ENCODE measurements at places on chromosomes 1 and 21.

DNA sequence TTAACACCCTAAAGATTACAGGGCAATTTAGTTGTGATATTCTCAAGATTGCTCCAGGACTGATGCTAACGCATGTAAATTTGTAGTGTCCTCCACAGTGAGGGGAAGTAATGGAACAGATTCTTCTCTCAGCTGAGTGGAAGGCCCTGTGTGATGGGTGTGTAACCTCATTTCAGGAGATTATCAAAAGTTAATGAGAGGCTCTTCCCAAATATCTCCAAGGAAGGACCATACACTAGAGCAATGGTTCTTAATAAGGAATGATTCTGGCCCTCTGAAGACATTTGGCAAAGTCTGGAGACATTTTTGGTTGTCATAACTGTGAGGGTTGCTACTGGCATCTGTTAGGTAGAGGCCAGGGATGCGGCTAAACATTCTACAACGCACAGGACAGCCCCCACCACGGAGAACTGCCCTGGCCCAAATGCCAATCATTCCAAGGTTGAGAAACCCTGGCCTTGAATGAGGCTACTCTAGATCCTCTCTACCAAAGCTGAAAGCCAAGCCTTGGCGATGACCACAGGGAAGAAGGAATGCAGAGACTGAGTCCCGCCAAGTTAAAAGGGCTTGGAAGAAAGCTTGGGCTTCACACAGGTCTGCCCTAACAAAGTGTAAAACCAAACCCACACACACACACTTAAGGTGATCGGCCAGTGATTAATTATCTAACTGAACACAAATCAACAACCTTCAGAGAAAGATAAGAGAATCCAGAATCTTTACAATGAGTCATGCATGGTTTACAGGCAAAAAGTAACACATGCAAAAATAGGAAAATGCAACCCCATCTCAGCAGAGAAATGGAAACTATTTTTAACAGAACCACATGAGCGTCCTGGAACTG, 135.8 kb downstream of the SYF2 start:
- no peak for DNase-seq

DNA sequence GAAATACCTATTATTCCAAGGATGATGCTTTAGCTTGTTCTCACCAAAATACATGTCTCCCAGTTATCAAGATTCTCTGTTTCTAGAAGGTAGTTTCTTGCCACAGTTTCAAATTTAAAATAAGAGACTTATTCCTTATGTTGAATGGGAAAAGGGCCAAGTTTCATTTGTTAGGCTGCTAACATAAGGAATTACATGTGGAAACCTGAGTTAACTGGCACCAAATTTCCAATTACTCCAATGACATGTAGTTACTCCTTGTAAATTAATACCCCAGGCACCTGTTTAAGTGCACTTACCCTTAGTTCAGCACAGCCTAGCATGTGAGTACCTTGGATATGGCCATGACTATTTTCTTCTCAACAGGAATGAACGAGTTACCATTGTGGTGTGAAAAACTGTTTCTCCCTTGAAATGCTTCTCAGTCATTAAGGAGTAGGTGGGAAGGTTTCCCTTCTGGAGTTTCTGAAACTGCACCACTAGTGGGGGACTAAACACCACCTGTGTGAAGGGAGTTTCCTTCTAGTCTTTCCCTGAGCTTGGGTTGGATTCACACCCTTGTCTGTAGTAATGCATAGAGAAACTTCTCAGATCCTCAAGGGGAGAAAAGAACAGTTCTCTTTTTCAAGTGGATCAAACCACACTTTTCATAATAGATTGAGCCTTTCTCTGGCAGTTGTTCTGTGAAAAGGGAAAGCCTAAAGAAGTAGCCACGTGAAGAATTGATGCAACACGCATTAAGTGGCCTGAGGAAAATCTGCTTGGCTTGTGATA, 32.3 kb upstream of the LRRC8C start:
- no peak for DNase-seq

DNA sequence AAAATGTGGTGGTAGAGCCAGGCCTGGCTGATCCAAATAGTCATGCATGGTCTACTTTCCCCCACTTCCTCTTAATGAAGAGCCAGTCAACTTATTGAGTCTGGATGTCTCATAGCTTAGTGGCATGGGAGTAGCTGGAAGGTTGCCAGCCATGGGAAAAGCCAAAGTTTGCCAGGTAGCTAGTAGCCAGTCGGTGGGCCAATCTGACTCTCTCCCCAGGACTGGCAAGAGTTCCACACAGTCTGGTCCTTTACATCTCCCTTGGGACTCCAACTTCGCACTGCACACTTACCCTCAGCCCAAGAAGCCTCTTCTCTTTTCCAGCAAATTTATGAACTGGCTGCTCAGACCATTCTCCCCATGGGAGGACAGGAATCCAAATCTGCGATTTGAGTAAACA, 8.3 kb downstream of the WARS2 start:
- DNase-seq, result no peak

DNA sequence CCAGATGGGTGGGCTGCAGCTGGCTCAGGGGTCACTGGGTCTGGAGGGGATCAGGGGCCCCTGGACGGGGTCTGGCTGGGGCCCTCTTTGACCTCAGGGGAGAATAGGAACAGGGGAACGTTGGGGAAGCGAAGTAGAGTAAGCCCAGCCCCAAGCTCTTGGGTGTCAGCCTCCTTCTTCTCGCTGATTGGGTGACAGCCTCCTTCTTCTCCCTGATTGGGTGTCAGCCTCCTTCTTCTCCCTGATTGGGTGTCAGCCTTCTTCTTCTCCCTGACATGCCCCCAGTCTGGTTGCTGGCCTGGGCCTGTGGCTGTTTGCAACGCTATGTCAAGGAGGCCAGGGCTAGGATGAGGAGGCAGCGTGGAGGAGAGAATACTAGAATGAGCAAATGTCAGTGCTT, 76.7 kb upstream of the CASZ1 start:
- DNase-seq, result no peak

GRCh38 chr21:33196941-33197374, 32.8 kb upstream of the IFNAR2 start:
- peak; percentile 39 for DNase-seq

DNA sequence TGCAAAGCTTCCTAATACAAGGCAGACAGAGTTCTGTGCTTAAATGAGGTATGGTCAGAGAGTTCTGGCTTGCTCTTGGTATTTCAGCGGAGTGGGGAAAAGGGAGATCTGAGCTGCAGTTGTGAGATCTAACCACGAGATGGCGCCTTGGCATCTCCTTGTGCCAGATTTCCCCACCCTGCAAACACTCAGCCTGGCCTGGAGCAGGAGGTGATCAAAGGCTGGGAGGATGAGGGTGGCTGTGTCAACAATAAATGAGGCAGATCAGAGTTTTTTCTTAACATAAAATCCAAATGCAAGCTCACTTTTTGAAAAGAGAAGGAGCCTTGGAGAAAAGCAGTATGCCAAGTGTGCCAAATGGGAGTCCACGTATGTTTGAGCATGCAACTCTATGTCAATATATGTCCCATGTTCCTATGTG, 4.1 kb upstream of the TFAP2E start:
- DNase-seq, result peak; percentile 38

- DNase-seq, result no peak
Measured at GRCh38 chr1:216894494-216894893, 171.3 kb upstream of the ESRRG start.

GRCh38 chr1:31155216-31155806, 84.4 kb downstream of the NKAIN1 start:
- DNase-seq, result peak; percentile 5

- DNase-seq, result no peak
Measured at GRCh38 chr1:212622906-212623305, 14.3 kb downstream of the ATF3 start.

GRCh38 chr21:25985990-25986389, 184.6 kb downstream of the APP start:
- no peak for DNase-seq

DNA sequence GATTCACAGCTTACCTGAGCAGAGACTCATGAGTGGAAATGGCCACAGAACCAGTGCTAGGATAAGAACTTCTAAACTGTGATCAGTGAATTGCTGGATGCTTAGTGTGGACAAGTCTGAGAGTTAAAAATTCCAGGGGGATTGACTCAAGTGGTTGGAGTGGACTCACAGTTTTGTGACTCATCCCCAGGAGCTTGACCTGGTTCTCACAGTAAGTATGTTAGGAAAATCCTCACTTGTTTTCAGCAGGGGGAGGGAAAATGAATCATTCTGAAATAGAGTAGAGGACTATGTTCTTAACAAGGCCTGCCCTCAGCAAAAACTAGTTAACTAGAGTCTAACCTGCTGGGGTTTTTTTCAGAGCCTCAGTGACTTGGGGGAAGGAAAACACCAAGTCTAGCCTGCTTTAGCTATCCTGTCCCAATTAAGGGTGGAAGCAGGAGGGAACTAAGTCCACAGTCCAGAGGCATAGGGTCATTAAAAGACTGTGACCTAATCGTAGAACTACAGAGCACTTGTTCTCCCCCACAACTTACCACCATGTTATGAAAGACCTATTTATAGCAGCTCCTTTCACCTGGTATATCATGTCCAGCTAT, 6.1 kb upstream of the CDC73 start:
- no peak for DNase-seq

GRCh38 chr21:28604946-28605537, 387.6 kb downstream of the LTN1 start:
- DNase-seq, result no peak

- no peak for DNase-seq
Measured at GRCh38 chr1:106677721-106678120, 378.8 kb upstream of the PRMT6 start.

DNA sequence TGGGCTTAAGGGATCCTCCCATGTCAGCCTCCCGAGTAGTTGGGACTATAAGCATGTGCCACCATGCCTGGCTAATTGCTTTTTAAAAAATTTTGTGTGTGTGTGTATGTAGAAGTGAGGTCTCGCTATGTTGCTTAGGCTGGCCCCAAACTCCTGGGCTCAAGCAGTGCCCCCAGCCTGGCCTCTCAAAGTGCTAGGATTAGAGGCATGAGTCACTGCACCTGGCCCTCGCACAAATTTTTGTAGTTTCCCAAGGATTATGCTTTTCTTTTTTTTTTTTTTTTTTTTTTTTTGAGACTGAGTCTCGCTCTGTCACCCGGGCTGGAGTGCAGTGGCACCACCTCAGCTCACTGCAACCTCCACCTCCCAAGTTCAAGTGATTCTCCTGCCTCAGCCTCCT, 144.4 kb upstream of the HNRNPU start:
- no peak for DNase-seq

GRCh38 chr1:27592232-27592930, 11.6 kb downstream of the AHDC1 start:
- no peak for DNase-seq

DNA sequence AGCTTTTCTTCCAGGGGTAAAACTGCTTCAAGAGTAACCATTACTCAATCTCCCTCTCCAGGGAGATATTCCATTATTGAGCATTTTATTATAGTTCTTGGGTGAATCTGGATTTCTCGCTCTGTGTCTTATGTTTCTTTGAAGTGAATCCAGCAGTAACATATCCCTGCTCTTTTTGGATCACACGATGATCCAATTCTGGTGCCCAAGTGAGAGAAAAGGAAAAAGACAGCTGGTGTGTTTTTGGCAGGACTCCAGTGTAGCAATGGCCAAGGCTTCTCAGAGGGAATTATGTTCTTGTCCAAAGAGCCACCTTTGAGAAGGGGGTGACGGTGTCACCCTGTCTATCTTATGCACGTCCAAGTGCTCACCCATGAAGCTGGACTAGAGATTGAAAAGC, 140.3 kb upstream of the ERRFI1 start:
- DNase-seq, result no peak

DNA sequence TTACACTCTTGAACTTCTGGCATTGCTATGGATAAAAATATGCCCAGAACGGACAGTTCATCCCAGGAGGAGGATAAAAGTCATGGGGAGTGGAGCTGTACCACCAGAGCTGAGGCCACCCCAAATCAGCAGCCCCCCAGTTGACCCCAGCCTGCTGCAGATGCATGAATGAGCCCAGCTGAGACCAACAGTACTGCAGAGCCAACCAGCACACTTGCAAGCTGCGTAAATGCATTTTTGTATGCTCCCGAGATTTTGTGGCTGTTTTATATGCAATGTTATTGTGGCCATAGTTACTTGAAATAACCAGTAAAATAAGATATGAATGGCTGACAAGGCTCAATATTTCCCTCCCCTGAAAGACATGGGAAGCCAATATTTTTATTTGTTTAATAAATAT, 264.6 kb downstream of the DUSP10 start:
- no peak for DNase-seq

- no peak for DNase-seq
Measured at GRCh38 chr1:18344755-18345154, 136.0 kb upstream of the KLHDC7A start.

DNA sequence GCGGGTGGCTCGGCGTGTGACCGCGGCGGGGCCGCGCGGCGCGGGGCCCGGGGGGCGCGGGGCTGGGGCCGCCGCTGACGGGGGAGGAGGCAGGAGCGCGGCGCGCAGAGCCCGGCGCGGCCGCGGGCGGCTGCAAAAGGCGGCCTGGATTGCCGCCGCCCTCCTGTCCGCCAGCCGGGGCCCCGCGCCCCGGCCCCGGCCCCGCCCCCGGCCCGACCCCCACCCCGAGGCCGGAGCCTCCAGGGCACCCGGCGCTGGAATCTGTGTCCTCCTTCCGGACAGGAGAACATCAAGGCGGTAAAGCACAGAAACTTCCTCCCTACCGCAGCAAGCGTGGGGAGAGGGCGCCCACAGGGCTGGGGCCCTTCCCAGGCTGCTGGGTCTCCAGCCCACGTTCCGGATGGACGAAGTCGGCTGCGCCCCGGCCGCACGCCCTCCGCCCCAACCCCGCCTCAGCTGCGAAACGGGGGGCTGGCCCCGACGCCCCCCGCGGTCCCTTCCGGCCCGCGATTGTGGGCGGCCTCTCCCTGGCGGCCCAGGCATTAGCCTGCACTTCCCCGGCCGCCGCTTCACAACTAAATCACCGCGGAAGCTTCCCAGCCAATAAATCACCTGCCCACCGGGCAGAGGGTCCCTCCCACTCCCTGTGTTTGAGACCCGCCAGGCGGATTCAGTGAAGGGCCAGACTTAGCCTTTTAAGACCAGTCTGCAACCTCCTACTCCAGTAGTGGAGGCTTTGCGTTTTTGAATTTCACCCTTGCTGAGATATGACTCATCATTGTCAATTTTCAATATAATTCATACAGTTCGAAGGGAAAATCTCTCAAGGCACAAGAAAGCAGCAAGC, 106.0 kb downstream of the SLC45A1 start:
- no peak for DNase-seq

DNA sequence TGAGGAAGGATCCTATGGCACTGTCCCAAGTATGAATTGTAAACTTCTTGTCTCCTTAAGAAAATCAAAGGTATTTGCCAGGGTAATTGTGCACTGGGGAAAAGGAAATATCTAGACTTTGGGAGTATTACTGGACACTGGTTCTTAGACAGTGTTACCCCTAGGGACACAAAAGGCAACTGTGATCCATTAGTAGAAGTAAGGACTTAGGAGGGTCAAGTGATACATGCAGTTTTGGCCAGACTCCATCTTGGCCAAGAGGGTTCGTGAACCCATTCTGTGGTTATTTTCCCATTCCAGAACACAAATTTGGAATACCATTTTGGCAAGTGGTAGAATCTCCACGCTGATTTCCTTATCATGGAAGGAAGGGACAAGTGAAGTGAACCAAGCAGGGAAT, 98.1 kb downstream of the TM2D1 start:
- DNase-seq, result no peak
